Fibroblast of lung (primary cell): ENCODE measurements at places on chromosomes 2 and 18. TPM values are rescaled to one million over a fixed set of nuclear protein-coding genes. Genes with fewer than 3 reads are reported as not detected.

DNA sequence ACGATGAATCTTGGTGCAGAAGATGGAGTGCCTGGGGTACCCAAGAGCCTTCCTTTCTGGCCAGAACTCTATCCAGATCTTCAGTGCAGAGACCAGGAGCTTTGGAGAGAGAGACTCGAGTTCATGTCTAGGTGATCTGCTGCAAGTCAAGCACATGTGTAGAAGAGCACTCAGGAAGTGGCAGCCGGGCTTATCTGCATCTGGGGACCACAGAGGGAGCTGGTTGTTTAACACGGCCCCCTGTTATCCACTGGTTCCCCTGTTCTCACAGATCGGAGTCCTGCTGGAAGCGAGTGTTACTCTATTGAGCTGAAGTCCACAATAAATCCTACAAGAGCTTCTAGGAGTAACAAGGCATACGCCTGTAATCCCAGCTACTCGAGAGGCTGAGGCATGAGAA lies 128.3 kb downstream of the ACOXL start:
- DNase-seq, result no peak
- H3K4me3 ChIP-seq, result no peak overlapping the region
- H3K36me3 ChIP-seq, result no peaks in the 10 kb centered on the region

DNA sequence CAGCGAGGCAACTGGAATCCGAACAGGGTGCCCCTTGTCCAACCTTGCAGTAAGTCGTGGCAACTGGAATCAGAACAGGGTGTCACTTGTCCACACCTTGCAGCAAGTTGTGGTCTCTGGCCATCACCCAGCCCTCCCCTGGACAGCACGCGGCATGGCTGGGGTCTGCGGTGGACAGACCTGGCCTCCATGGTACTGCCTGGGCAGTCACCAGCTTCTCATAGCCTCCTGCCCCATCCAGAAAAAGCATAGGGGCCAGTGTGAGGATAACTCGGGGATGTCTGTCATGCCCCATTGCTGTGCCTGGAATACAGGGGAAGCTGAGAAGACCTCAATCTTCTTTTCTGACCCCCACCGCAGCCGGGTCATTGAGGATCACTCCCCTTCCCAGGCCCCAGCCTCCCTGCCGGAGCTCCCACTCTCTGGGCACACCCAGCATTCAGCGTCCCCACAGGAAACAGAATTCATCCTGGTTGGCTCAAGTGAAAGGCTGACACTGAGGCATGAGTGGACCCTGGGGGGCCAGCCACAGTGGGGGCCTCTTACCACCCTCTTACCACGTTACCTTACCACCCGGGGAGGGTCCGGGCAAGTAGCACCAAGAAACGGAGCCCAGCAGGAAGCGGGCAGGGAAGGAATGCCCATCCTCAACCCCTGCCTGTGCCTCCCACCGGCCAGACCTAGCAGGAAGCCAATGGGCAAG lies 68.0 kb upstream of the RAB6C start:
- no peaks in the 10 kb centered on the region for H3K27me3 ChIP-seq
- DNase-seq, result no peak
- H3K4me1 ChIP-seq, result no peaks in the 10 kb centered on the region
- H3K36me3 ChIP-seq, result no peaks in the 10 kb centered on the region
- no peak overlapping the region for H3K27ac ChIP-seq

DNA sequence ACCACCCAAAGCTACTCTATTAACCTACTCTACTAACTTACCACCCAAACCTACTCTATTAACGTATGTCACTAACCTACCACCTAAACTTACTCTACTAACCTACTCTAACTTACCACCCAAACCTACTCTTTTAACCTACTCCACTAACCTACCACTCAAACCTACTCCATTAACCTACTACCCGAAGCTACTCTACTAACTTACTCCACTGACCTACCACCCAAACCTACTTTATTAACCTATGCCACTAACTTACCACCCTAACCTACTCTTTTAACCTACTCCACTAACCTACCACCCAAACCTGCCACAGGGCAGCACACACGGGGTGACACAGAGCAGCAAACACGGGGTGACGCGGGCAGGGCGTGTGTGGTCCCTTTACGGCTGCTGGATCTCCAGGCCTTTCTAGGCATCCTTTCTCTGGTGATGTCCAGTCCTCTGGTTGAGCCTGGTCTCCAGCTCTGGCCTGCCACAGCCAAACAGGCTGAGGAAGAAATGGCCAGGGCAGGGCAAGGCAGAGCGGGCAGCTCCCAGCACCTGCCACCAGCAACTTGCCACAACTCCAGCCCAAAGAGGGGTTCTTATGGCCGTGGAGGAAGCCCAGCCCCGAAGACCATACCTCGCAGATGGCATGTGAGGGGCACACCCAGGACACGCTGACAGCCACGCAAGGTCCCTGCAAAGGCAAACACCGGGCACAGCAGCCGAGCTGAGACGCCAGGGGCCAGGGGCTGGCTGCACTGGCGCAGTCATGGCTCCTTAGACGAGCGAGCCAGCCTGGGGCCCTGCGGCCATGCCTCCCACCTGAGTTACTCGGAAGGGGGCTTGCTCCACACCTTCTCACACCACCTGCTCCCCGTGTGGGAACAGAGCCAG lies 25.7 kb downstream of the PXDN start:
- H3K27ac ChIP-seq, result no peak overlapping the region
- peaks cover 2% of the 10 kb centered on the region for H3K36me3 ChIP-seq
- H3K4me3 ChIP-seq, result no peak overlapping the region
- peaks cover 32% of the 10 kb centered on the region for H3K4me1 ChIP-seq
- DNase-seq, result no peak

DNA sequence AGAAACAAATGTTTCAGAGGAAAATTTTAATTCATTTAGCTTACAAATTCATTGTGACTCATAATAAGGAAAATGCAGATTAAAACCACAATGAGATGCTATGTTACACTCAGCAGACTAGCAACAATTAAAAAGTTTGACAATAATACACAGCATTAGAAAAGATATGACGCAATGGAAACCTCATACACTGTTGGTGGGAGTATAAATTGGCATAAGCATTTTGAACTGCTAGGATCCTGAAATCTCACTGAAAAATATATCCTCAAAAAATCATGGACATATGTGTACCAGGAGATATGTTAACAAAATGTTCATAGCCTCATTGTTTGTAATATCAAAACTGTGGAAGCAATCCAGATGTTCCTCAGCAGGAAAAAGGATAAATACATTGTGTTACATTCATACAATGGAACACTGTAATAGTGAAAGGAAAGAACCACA lies 13.7 kb downstream of the CALCRL start:
- H3K4me1 ChIP-seq, result peaks cover 4% of the 10 kb centered on the region
- H3K36me3 ChIP-seq, result no peaks in the 10 kb centered on the region
- no peak overlapping the region for H3K27ac ChIP-seq
- no peaks in the 10 kb centered on the region for H3K27me3 ChIP-seq
- no peak overlapping the region for H3K4me3 ChIP-seq
- peak; percentile 78 for DNase-seq

GRCh38 chr2:3674066-3674845 lies 16.3 kb downstream of the ALLC start:
- H3K4me1 ChIP-seq, result no peaks in the 10 kb centered on the region
- no peak for DNase-seq
- H3K27ac ChIP-seq, result no peak overlapping the region
- H3K4me3 ChIP-seq, result no peak overlapping the region
- H3K36me3 ChIP-seq, result no peaks in the 10 kb centered on the region
- no peaks in the 10 kb centered on the region for H3K27me3 ChIP-seq

DNA sequence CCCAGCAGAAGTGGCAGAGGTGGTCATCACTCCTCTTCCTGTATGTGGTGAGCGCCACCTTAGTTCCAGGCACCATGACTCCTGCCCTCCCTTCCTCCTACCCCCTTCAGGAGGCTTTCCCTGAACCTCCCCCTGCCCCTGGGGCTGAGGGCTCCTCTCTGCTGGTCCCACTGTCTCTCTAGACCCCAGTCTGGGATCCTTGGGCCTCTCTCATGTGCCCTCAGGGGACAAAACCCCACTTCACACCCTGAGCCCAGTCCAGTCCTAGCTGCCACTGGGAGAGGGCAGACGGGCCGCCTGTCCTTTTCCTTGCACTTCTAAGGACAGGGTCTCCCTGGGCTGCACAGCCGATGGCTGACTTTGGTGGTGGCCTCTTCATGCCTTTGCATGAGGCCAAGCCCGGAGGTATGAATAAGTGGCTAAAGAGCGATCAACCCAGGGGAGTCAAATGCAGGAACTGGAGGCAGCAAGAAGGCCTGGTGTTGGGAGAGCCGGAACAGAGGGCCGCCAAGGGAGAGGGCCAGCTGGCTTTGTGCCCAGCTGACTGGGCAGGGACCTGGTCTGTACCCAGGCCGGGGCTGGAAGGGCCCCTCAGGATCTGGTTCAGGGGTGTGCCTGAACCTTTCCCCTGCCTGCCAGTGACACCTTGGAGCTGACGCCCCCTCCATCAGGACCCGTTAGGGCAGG lies 29.5 kb downstream of the GLI2 start:
- H3K4me1 ChIP-seq, result peaks cover 33% of the 10 kb centered on the region
- peak overlapping the region; percentile 10 for H3K4me3 ChIP-seq
- no peaks in the 10 kb centered on the region for H3K36me3 ChIP-seq
- peak; percentile 64 for DNase-seq
- H3K27me3 ChIP-seq, result no peaks in the 10 kb centered on the region

GRCh38 chr2:17164550-17164949 lies 353.7 kb downstream of the RAD51AP2 start:
- H3K4me3 ChIP-seq, result no peak overlapping the region
- H3K4me1 ChIP-seq, result no peaks in the 10 kb centered on the region
- no peaks in the 10 kb centered on the region for H3K36me3 ChIP-seq
- DNase-seq, result no peak
- H3K27me3 ChIP-seq, result no peaks in the 10 kb centered on the region

DNA sequence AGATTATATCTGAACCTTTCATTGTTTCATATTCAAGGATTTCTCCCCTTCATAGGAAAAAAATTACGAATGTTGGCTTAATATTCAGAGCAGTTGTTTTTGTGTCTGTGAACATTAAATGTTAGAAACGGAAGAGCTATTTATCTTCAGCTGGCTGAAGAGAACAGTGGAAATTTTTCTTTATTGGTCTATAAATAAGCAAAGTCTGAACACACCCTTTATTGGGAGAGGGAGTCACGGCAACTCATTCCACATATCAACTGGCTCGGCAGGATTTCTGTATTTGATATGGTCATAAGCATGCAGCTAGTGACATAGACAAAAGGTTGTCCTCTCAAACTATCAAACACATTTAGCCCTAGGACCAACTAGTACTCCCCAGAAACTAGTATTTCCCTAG lies 468.4 kb upstream of the HNRNPA3 start:
- H3K27me3 ChIP-seq, result no peaks in the 10 kb centered on the region
- no peak overlapping the region for H3K27ac ChIP-seq

DNA sequence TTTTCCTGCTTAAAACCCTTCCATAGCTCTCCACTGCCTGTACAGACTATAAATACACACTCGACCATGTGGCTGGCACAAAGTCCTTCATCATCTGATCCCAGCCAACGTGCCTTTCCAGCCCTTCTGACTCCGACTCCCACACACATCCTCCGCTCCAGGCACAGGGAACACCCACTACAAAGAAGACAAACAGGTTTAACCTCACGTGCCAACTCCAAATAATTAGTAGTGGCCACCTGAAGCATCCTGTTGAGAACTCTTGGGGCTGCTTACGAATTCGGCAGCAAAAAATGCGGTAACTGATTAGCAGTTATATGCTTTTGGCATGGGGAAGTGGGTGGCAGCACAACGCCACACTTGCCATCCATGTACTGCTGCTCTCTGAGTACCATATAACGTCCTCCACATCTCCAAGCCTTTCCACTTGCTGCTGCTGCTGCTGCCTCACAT lies 12.1 kb downstream of the SPIRE1 start:
- no peak for DNase-seq
- H3K27me3 ChIP-seq, result no peaks in the 10 kb centered on the region
- no peak overlapping the region for H3K4me3 ChIP-seq

DNA sequence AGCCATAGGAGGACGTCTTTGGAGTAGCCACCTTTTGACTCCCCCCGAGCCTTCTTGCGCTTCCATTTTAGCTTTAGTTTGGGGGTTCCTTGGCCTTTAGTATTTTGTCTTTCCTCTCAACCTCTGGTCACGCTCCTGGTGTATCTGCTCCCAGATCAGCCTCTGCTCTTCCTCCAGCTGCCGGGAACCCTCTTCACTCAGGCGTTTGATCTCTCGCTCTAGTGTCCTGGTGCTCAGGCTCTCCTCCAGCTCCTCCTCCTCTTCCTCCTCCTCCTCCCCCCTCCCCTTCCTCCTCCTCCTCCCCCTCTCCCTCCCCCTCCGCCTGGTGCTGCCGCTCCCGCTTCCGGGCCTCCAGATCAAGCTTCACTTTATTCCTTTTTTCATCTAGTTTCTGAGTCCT lies 1082.3 kb upstream of the TMEFF2 start:
- H3K4me1 ChIP-seq, result no peaks in the 10 kb centered on the region
- no peak overlapping the region for H3K4me3 ChIP-seq
- H3K36me3 ChIP-seq, result no peaks in the 10 kb centered on the region
- H3K27me3 ChIP-seq, result no peaks in the 10 kb centered on the region

- no peaks in the 10 kb centered on the region for H3K27me3 ChIP-seq
- H3K36me3 ChIP-seq, result no peaks in the 10 kb centered on the region
- H3K4me1 ChIP-seq, result no peaks in the 10 kb centered on the region
- H3K4me3 ChIP-seq, result no peak overlapping the region
Observed at GRCh38 chr18:35010156-35010555, 31.1 kb upstream of the MAPRE2 start.

DNA sequence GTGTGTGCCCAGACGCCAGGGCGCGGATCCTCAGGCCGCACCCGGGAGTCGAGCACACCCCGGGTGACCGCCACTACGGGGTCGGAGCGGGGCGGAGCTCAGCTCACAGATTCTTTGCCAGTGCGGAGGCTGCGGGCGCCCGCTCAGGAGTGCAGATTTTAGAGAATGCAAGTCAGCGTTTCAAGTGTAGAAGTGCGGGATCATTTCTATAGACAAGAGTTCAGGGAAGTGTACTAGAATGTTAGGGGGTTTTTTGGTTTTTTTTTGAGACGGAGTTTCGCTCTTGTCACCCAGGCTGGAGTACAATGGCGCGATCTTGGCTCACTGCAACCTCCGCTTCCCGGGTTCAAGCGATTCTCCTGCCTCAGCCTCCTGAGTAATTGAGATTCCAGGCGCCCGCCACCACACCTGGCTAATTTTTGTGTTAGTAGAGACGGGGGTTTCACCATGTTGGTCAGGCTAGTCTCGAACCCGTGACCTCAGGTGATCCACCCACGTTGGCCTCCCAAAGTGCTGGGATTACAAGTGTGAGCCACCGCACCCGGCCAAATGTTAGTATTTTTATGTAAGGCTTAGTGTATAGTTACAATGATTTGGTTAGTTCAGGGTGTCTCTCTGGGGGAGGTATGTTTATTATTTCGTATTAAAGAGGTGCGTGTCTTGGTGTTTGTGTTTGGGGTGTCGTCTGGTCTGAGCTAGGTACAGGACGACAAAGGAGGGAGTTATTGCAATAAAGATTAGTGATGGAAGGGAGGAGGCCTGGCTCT lies 619 bp upstream of the FAM168B start:
- no peaks in the 10 kb centered on the region for H3K36me3 ChIP-seq
- H3K27ac ChIP-seq, result peak overlapping the region; percentile 88
- DNase-seq, result no peak

Gene PRKAG3
- 0.26 and 0.33 TPM in 2 replicates for total RNA-seq

Gene AMMECR1L
- 13.1 and 16.8 TPM in 2 replicates for total RNA-seq

Gene CDH20
- total RNA-seq, result 0.26 TPM in 1 of 2 replicates, not detected in the other

Gene CRYGA
- not detected in 2 replicates for total RNA-seq

Gene ESPNL
- 1.3 and 2.8 TPM in 2 replicates for total RNA-seq

Gene REG1A
- total RNA-seq, result not detected in 2 replicates

Gene SATB2
- total RNA-seq, result 13.9 and 28.1 TPM in 2 replicates

Gene ANKRD30B
- total RNA-seq, result under 0.01 and 0.33 TPM in 2 replicates
